ENCODE measurements at places on chromosomes 11 and 22. TPM values are rescaled to one million over a fixed set of nuclear protein-coding genes. Genes with fewer than 3 reads are reported as not detected.

- DNase-seq: no peak
Observed at GRCh38 chr22:20946080-20946986, 20.7 kb upstream of the AIFM3 start.

- peak; percentile 73 for DNase-seq
Observed at GRCh38 chr11:86499723-86500129, 125.0 kb downstream of the CCDC81 start.

Gene KIRREL3
- total RNA-seq: not detected

Gene OR52I1
- not detected for total RNA-seq

DNA sequence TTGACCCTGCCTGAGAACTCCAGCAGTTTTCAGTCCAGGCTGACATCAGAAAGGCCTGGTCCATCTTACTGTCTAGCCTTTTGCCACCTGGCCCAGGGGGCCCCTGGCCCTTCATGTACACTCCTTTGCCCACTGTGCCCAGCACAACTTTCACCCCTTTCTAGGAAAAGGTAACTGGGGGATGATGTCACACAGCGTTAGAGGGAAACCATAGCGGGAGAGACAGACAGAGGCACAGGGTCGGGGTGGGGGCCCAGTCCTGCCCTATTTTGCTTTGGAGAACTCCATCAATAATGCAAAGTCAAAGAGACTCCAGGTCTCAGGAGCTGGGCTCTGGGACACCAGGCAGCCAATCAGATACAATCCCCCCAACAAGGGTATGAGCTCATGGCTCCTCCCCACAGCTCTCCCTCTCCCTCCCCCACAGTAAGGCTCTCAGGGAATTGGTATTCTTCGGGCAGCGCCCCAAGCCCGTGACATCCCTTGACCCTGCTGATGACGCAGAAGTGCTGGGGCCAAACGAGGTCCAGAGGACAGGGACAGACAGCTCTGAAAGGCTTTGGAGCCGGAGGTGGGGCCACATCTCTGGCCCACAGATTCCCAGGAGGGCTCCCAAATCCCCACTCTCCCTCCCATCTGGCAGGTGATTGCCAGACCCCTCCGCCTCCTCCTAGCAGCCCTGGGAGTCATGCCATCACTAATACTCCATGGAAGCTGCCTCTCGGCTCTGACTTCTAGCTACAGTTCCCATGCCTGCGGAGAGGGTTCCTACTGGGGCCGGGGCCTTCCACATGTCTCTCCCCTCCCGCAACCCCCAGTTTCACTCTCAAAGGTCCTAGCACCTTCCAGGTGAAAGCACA lies 5.9 kb downstream of the USP2 start:
- DNase-seq: peak; percentile 58

DNA sequence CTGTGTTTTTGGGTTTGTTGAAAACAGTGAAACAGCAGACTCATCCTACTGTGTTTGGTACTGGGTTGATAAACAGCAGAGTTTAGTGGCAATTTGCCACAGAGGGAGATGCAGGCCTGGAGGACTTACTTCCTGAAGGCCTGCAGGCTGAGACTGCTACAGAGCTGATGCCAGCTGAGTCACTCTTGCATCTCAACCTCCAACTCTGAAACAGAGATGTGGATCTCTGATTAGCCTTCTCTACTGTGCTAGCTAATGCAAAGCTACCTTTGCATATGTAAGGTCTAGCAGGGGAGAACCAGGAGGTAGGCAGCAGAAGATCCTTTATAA lies 14.3 kb downstream of the ATP5MG start:
- DNase-seq: no peak

- no peak for DNase-seq
Observed at GRCh38 chr11:44949160-44950030, 1.3 kb downstream of the TP53I11 start.

Gene TYMP
- total RNA-seq: 2.3 TPM

GRCh38 chr11:9428706-9429105 lies 32.1 kb upstream of the ZNF143 start:
- DNase-seq: peak; percentile 22

Gene KLHDC7B
- total RNA-seq: not detected

DNA sequence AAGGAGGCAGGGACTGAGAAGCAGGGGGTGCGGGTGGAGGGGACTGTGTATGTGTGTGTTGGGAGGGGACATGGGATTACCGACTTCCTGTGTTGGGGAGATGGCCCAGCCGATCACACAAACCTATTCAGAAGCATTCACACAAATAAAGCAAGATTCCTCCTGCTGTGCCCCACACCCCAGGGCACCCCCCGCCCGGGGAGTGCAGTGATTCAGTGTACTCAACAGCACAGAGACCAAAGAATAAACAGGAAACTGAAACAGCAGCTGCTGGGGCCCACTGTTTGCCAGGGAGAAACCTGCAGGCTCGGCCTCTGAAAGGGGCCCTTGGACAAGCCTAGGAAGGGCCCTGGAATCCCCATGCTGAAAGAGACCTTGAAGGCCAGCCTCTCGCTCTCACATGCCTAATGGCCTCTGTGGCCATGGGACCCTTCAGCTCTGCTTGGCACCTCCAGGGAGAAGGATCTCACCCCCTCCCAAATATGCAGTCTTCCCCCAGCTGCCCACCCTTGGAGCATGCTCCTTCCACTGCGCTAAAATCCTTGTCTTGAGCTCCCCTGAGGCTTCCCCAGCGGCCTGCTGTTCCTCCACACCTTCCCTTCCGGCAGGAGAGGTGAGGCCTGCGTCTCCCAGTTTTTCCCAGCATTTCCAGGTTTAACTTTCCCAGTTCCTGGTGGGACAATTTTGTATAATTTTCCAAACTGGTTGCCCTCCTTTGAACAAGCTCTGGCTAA lies 72.9 kb downstream of the CSNK2A3 start:
- DNase-seq: peak; percentile 8

GRCh38 chr22:31583861-31584485 lies 78.0 kb downstream of the PISD start:
- no peak for DNase-seq

Gene BARX2
- total RNA-seq: not detected

- no peak for DNase-seq
Observed at GRCh38 chr11:62105667-62106191, 18.1 kb upstream of the INCENP start.

Gene ANO5
- total RNA-seq: not detected

Gene SCGB1D2
- not detected for total RNA-seq

- DNase-seq: no peak
Observed at GRCh38 chr22:38966942-38967341, 9.5 kb downstream of the APOBEC3A start.

DNA sequence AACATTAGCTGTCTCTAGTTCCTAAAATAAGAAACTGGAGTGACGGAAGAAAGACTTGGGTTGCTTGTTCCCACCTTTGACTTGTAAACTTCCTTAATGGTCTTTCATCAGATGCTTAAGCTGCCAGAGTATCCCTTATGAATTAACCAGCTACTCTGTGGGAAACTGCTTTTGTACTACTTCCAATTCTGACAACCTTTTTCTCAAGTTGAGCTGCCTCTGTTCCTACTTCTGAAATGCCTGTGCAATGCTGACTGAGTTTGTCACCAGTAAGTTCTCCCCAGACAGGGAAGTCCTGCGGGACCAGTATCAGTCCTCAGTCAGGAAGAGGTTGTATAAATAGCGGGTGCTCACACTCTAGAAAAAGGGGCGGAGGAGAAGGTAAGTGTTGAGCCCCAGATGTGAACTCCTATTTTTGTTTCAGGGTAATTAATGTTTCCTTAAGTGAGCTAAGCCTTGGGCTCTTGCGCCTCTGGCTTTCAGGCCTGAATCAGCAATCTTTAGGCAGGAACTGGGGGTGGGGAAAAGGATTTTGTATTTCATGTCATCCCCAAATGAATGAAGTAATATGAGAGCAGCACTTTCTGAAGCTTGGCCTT lies 67.2 kb downstream of the CECR2 start:
- DNase-seq: no peak

DNA sequence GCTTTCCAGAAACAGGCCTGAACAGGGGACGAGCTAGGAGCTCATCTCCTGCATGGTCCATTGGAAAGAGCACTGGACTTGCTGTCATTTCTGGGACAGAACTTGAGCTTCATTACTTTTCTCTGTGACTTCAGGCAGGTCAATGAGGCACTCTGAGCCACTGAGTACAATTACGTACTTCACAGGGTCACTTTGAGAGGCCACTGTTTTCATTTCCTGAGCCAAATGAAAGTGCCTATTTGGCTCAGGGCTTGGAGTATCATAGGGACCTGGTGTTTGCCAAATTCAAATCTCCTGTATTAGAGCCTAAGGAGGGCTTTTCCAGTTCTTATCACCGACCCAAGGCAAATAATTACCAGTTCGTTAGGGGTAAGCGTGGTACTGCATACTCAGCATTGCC lies 319.3 kb downstream of the CADM1 start:
- no peak for DNase-seq

Gene TPBGL
- total RNA-seq: not detected

GRCh38 chr11:124120891-124121290 lies 5.6 kb downstream of the VWA5A start:
- no peak for DNase-seq

Gene GRM5
- total RNA-seq: not detected

Gene CDPF1
- 6.0 TPM for total RNA-seq

Gene NOX4
- not detected for total RNA-seq

Gene PDGFD
- 0.29 TPM for total RNA-seq

DNA sequence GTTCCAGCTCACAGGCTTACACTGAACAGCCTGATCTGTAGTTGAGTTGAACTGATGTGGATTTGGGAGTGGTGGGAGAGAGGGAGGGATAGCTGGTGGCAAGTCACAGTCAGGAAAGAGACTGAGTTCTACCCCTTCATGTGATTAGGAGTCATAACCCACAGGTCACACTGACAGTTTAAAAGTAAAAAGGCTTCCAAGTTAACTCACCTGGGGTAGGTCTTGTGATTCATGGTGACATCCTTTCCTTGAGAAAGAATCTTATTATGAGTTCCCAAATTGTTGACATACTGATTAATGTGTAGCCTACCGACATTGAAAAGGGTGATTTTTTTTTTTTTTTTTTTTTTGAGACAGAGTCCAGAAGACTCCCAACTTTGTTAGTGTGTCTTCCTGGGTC lies 5.4 kb downstream of the IZUMO1R start:
- no peak for DNase-seq

- no peak for DNase-seq
Observed at GRCh38 chr11:63918507-63919191, 1.7 kb upstream of the RCOR2 start.

Gene NRGN
- total RNA-seq: not detected

- no peak for DNase-seq
Observed at GRCh38 chr22:43313244-43313889, 29.8 kb downstream of the SCUBE1 start.

DNA sequence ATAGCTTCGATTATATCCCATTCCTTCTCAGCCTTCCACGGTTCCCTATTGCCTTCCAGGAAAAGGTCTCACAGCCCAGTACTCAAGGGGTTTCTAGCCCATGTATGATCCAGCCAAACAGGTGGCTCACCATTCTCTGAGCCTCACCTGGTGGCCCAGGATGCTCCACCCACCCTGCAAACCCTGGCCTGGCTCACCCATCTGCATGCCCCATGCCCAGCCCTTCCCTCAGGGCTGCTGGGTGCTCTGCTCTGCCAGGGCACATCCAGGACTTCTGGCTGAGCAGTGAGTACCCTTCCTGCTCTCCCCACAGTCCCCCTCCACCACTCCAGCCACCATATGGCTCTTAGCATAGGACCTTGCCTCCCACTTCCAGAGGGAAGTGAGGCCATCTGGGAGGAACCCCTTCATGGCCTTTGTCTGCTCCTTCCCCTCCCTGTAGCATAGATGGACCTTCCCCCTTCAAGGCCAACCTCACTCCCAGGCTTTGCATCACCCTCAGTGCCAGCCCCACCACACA lies 5.8 kb upstream of the RCOR2 start:
- DNase-seq: no peak

DNA sequence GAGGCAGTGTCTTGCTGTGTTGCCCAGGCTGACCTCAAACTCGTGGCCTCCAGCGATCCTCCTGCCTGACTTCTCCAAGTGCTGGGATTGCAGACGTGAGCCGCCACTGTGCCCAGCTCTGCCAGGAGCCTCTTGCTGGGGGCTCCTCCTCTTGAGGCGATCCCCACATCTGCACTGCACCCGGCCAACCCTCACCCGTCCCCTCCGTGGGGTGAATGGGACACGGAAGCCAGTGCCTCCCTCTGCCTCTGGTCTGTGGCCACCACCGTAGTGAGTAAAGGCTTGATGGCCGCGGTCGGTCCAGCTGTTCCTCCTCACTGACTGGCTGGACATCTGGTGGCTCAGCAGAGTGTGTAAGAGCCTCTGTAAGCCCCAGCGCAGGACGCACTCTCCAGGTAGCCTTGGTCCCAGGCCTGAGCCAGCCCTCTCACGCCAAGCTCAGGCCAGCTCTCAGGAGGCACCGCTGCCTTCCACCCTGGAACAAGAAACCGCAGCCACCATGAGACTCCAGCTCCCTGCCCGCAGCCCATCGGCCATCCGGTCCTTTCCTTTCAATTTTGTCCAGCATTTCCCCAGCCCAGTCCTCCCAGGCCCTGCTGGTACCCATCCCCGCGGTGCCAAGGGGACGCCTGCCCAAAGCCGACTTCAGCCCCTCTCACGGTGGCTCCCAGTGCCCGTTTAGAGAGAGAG lies 100.3 kb downstream of the BRD1 start:
- DNase-seq: no peak

DNA sequence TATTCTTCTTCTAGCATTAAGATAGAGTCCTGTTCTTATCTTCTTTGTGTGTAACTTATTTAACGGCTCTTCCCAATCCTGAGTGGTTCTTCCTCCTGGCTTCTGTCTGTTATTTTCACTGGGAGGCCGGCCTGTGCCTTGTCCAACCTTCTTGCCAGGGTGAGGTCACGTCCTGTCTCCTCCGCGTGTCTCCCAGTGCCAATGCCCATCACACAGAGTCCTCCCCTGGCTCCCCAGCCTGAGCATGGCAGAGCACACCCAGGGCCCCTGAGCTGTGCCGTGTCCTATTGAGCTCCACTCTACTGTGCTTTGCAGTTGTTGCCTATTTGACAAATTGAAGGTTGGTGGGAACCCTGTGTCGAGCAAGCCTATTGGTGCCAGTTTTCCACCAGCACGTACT lies 487.3 kb downstream of the BRD1 start:
- no peak for DNase-seq

DNA sequence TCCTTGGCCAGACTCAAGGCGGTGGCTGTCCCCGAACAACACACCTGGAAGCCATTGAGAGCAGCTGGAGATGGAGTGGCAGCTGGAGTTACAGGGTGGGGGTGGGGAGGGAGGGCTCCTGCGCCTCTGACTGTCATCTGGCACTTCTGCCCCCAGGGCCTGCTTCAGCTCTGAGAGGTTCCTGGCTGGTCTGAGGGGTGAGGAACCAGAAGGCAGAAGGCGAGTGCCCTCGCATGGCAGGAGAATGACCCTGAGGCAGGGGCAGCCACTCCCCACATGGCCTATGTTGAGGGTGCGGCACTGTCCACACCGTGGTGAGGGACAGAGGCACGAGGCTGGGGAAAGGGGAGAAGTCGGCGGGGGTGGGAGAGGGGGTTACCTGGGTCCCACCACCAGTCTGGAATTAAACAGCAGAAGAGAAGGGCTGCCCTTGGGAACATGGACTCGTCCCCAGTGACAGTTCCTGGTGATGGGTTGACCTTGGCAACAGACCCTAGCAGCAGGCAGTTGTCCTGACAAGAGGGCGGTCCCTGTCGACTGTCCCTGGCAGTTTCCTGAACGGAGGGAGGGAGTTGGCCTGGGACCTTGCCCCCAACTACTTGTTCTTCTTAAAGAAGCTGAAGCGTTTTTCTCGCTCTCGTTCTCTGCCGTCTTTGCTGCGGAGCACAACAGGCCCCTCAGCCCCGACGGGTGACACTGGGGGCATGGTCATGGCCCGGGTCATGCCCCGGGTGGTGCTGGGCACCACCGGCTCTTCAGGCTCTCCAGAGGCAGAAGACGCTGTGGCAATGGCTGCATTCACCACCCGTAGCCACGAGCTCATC lies 7.8 kb upstream of the RBM4B start:
- no peak for DNase-seq

Gene CYB5R3
- 32.4 TPM for total RNA-seq

Gene ST14
- 1.4 TPM for total RNA-seq

GRCh38 chr11:74024261-74025029 lies 15.6 kb upstream of the UCP3 start:
- DNase-seq: no peak

Gene CHRM1
- not detected for total RNA-seq
